ENCODE measurements at places on chromosomes 5 and 9.

DNA sequence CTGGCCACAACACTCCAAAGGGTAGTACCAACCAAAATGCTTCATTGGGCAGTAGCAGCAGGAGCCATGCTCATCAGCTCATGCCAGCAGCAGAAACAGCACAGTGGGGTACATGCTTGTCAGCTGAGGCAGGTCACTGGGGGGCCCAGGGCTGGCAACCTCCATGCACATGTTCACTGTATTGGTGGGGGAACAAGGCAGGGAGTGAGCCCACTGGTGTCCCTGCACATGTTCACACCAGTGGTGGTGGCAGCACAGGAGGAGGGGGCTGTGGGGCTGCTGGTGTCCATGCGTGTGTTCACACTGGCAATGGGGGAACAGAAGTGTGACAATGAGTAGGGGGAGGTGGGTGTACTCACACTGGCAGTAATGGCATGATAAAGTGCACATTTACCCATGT is 254.3 kb upstream of the KIF2A start:
- DNase-seq: no peak

- peak; percentile 2 for DNase-seq
These were observed 28.4 kb upstream of the LRRC19 start for GRCh38 chr9:27033815-27034403.

GRCh38 chr5:25091921-25092320 is 447.1 kb upstream of the CDH10 start:
- DNase-seq: no peak

GRCh38 chr5:123012321-123012720 is 24.2 kb downstream of the PPIC start:
- no peak for DNase-seq

DNA sequence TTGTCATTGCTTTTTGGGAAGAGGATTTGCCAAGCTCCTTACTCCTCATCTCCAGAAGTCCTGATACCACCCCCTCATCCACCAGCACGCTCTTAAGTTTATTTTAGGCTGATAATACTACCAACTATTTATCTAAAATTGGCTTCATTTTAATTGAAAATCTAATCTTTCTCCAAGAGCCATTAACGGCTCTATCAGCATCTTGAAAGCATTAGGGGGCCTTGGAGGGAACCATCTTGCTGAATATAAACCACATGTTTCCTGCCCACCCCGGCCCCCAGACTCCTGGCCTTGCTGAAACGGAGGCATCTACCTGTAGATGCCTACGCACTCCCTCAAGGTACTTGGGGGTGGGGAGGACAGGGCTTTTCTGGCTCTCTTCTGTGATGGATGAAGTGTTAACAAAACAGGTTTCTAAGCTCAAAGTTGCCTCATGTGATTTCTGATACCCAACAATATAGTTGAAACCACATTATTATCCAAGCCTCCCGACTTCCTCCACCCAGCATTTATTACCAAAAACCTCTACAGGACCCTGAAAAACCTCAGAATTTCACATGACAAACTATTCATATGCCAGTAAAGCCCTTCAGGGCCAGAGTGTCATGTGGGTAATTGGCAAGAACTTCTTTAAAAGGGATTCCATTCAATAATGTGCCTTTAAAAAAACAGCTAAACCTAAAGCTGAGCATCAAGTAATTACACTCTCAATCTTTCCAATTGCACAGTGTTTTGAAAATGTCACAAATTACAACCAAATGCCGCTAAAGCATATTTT is 96.7 kb downstream of the SAXO1 start:
- DNase-seq: no peak

DNA sequence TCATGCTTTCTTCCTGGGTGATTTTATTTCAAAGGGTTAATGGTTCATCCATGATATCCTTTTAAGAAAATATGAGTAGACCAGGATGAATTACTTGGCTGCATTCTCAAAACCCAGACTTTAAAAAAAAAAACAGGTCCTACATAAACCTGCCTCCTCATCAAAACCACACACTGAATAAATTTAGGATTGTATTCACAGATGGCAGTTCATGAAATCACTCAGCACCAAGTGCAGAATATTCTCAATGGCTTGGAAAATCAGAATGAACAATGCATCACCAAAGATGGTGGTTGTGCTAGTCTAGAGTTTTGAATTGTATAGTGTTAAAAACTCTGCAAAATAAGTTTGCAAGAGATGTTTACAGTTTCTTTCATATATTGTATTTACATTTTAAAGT is 145.4 kb upstream of the GRAMD2B start:
- DNase-seq: no peak

DNA sequence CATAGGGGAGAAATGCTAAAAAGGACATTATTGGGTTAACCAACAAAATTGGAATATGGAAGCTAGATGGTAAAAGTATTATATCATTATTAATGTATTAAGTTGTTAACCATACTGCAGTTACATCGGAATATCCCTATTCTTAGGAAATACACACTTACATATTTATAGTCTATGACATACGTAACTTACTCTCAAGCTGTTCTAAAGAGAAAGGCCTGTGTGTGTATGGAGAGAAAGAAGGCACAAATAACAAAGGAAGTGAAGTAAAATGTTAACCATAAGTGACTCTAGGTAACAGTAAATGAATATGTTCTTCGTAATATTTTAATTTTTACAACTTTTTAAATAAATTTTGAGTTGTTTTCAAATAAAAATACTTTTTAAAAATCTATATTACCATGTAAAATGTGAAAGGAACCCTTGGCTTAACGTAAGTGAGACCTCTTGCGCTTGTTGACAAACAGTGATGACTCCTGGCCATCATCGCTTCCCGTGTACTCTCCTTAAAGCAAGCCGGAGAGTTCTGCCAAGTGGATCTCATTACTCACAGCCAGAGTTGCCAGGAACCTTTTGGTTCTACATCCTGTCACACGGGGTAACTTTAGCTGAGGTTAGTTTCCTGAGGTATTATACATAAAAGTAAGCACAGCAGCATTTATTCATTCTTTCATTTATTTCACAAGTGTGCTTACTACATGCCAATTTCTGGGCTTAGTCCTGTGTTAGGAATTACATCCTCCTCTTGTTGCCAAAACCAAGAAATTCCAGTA is 165.4 kb downstream of the EPB41L4A start:
- no peak for DNase-seq

DNA sequence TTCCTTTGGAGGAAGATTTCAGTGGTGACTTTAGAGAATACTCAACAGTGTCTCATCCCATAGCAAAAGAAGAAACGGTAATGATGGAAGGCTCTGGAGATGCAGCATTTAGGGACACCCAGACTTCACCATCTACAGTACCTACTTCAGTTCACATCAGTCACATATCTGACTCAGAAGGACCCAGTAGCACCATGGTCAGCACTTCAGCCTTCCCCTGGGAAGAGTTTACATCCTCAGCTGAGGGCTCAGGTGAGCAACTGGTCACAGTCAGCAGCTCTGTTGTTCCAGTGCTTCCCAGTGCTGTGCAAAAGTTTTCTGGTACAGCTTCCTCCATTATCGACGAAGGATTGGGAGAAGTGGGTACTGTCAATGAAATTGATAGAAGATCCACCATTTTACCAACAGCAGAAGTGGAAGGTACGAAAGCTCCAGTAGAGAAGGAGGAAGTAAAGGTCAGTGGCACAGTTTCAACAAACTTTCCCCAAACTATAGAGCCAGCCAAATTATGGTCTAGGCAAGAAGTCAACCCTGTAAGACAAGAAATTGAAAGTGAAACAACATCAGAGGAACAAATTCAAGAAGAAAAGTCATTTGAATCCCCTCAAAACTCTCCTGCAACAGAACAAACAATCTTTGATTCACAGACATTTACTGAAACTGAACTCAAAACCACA is 67.4 kb downstream of the VCAN start:
- DNase-seq: no peak

Measured in bone marrow (tissue), 2 donors.